ENCODE measurements at places on chromosomes 5 and 9.

GRCh38 chr9:91458906-91459305 lies 35.3 kb upstream of the NFIL3 start:
- no peak for DNase-seq

GRCh38 chr5:168192120-168192519 lies 99.3 kb upstream of the WWC1 start:
- DNase-seq: no peak

- no peak for DNase-seq
Measured at GRCh38 chr5:141258464-141258863, 13.3 kb downstream of the PCDHB15 start.

- DNase-seq: no peak
Measured at GRCh38 chr5:80117446-80117845, 82.3 kb downstream of the THBS4 start.

DNA sequence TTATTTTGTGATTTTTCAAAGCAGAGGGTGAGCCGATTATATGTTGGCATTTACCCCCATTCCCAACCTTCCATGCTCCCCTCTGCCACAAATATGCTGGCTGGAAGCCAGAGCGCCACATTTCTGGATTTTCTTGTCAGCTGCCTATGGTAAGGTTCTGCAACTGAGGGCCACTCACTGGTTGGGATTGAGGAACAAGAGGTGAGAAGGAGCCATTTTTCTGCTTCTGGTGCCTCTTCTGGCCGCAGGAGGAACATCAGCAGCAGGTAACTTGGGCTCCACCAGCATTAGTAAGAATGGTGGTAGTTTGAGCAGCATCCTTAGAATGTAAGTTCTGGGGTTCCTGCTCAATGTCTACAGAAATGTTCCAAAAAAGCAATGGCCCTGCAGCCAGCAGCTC lies 159.5 kb upstream of the MAST4 start:
- DNase-seq: no peak

GRCh38 chr9:108654566-108654965 lies 201.2 kb downstream of the ACTL7B start:
- DNase-seq: no peak

GRCh38 chr5:162496100-162496808 lies 428.7 kb downstream of the GABRG2 start:
- DNase-seq: no peak

GRCh38 chr5:66671305-66671704 lies 75.1 kb downstream of the MAST4 start:
- DNase-seq: no peak

GRCh38 chr5:160097991-160098390 lies 21.3 kb downstream of the PWWP2A start:
- DNase-seq: no peak

- DNase-seq: no peak
Measured at GRCh38 chr5:125041798-125042197, 295.4 kb upstream of the ZNF608 start.

DNA sequence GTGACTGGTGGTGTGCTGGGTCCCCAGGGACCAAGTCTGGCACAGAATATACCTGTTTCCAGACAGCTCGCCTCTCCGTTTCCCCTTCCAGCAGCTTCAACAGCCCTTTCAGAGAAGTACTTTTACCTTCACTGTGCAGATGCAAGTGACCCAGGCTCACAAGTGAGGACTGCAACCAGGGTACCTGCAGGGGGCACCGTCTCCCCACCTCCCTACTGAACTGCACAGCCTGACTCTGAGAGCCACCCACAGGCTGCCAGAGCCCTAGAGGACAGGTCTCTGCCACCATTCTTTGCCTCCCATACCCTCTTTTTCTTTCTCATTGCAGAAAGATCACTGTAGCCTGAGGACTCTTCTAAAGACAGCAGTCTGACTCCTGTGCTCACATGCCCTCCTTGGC lies 15.4 kb downstream of the IL9 start:
- DNase-seq: no peak

DNA sequence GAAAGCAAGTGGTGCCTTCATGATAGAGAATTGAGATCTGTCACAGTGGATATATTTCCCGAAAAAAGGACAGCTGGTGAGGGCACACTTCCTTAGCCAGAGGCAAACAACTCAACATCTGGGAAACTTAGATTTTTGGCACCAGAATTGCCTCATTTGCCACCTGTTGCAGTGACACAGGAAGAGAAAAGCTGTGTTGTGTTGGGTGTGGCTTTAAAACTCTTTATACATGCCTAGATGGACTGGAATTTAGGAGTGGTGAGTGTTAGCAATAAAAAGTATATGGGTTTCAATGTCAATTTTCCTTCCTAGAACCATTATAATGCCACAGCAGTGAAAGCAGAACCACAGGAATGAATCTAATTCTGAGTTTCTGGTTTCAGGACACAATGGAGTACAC lies 62.6 kb upstream of the CEMIP2 start:
- no peak for DNase-seq

DNA sequence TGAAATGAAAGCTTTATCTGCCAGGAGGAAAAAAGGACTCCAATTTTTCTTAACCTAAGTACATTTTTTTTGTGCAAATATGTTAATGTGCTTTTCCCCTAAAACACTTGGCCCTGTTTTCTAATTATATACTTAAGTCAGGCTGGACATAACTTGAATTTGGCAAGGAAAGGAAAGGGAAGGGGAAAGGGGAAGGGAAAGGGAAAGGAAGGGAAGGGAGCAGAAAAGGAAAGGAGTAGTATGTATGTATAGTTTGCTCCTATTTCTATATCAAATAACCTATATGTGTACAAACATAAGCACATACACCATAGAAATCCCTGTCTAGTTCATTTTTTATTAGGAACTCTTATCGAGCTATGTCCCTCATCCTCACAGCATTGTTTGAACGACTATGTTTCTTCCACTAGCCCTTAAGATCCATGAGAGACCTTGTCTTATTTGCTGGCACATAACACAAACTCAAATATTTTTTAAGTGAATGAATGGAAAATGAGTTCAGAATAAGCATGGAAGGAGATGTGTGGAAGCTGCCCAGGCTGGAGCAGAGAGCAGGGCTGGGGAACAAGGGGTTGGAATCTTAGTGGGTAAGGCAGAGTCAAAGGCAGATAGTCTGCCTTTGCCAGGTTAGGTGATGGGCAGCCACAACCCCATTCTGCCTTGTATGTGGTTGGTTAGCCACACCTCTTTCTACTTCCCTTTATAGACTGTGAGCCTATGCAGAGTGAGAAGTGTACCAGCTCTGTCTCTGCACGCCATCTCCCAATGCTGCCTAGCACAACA lies 70.0 kb downstream of the KLHL3 start:
- DNase-seq: no peak

DNA sequence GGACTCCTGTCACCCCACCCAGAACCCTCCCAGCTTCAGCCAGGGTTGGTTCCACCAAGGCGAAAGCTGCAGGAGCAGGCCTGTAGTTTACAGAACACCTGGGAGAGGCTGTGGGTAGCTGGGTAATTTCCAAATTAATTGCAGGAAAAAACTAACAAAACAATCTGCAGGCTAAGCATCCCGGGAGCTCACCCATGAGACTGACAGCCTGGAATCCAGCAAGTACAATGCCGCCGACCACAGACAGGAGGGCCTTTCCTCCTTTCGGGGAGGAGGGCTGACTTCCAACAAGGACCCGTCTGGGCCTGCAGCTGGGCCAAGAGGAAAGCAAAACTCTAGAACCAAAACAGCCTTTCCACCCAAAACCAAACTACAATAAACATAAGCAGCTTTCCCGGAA lies 10.3 kb downstream of the FOXE1 start:
- no peak for DNase-seq

- DNase-seq: no peak
Measured at GRCh38 chr9:94056442-94056974, 27.8 kb upstream of the PTPDC1 start.

DNA sequence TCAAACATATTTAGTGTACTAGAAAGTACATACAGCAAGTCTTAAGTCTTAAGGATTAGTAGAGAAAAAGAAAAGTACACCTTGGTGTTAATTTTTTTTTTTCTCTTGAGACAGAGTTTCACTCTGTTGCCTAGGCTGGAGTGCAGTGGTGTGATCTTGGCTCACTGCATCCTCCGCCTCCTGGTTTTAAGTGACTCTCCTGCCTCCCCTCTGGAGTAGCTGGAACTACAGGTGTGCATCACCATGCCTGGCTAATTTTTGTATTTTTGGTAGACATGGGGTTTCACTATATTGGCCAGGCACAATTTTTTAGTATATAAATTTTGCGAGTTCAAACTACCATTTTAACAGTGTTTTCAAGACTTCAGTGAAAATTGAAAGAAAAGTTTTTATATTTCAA lies 1941.1 kb upstream of the CDH6 start:
- no peak for DNase-seq

DNA sequence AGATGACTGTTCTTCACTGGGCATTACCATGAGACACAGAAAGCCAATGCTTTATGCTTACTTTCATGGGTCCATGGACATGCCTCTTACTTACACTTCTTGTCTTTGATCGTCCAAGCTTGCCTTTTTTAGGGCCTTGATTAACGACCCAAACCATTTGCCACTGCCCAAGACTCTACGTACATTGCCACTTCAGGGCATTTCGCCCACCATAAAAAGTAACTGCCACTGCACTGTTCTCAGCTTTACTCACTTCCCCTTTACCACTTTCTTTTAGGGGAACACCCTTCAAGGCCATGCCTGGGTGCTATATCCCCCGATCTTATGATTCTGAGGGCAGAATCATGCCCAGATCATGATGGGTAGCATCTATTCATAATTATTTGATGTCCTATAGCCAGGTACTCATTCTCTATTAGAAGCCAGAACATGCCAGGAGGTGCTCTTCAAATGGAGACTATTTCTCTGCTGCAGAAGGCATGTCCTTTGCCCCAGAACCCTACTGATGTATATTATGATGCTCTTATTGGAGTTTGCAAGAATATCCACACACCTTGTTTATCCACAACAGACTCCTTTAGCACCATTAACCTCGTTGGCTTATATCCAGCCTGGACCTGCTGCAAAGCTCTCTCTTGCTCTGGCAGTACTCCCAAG lies 64.1 kb upstream of the RAD23B start:
- DNase-seq: no peak

- no peak for DNase-seq
Measured at GRCh38 chr5:50727149-50727496, 60.7 kb downstream of the PARP8 start.

DNA sequence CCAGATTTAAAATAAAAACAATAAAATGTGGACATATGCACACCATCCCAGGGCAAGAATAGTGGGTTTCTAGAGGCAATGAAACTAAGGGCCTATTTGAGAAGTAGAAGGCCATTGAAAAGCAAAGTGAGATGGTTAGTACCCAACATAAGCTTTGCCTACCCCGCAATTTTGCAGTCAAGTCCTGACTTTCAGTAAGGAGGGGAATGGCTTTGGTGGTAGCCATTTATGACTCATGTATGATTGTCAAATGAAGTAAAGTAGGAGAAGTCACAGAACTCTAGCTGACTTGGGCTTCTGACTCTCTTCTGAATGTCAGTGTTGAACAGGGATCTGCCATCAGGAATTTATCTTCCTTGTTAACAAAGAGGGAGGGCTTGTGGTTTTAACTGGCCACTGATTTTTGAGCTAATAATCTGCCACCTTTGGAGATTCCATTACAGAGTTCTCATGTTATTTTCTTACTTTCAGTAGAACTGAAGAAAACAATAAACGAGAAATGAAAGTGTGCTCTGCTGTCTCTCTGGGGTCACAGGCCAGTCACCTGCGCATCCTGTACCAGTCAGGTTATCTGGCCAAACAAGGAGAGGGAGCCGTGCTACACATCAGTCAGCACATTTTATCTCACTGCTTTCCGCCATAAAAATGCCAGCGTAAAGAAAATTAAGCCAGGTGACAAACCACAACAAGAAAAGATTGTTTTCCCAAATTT lies 14.3 kb upstream of the SNCAIP start:
- no peak for DNase-seq

- DNase-seq: no peak
Measured at GRCh38 chr5:3592298-3592697, 3.3 kb upstream of the IRX1 start.

DNA sequence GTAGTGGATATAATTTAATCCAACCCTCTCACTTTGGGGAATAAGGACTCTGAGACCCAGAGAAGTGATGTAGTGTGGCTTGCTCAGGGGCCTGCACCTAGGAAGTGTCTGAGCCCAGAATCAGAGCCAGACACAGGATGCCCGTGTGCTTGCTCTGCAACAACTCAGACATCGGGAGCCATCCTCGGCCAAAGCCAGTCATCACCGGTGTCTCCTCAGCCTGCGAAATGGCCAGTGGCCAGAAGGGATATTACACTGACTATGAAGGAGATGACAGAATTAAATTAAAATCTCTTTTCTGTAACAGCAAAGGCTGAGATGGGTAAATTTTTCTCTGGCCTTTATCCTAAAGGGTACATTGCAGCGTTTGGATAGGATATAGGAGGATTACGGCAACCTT lies 102.9 kb downstream of the MARCHF11 start:
- no peak for DNase-seq

- no peak for DNase-seq
Measured at GRCh38 chr9:111983484-111983908, 86.9 kb downstream of the UGCG start.

DNA sequence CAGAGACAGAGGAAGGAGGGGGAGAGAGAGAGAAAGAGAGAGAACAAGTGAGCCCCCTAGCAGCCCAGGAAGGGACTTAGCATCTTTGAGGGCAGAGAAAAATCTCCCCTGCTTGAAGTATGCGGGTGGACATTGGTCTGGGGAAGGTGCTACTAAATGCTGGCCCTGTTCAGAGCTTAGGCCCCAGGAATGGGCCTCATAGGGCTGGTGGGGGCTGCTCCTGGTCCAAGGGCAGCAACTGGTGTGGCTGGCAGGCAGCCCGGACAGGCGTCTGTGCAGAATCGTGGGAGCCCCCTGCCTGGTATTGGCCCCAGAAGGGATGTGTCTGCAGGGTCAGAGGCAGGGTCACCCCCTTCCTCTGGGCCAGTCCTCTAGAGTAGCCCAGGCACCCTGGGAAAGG lies 47.8 kb upstream of the SUSD3 start:
- DNase-seq: no peak

DNA sequence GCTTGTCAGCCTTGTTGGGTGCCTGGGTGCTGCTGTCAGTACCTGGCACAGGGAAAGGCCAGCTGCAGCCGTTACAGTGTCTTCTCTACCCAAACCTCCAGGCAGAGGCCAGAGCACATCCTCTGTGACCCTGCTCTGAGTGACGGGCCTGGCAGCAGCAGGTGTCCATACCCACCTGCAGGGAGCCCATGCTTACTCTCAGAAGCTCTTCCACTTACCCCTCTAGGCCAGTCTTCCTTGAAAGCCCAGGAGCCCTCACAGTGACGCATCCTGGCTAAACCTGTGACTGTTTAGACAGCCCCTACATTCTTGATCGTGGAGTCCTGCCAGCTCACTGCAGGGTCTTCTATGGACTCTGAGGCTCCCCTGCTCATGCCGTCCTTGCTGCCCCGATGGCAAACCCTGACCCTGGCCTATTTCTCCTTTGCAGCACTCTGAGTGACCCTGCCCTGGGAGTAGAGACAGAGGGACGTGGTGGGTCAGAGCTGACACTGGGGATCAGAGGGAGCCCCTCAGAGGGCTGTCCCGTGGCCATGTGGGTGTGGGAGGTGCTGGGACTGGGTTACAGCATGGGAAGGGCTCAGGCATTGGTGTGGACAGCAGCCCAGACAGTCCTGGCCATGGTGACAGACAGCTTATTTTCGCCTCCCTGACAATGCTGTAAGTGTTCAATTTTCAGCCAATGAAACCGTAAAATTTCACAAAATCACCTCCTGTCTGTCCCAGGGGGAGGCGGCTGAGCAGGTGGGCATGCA lies 67.6 kb upstream of the RNF130 start:
- no peak for DNase-seq

All from stimulated activated CD4-positive, alpha-beta T cell treated with anti-CD3 and anti-CD28 coated beads, TNF-alpha, amount 100 ng/mL, for 1 hour (primary cell).